ENCODE measurements at places on chromosomes 4 and X.
A peak's percentile ranks its signal among the peaks of the same experiment; 100 is the strongest.

- peak; percentile 56 for DNase-seq
Observed at GRCh38 chr4:139509727-139510410, 46.1 kb downstream of the SETD7 start.

DNA sequence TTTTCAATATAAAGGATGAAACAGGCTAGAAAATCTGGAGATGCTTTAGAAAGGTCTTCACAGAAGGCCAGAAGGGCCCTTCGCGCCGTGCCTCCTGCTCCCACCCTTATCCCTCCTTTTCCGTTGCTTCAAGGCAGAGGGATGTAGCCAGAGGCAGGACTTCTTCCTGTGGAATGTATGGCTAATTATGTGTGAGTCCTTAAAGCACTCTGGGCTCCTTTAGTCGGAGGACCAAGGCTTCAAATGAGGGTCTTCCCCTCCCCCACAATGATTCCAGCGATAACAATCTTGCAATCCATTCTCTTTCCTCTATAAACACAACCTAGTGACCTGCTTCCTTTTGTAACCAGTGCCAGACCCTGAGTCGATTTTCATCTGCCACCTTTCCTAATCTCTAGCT, 103.5 kb downstream of the GPC3 start:
- no peak for DNase-seq

DNA sequence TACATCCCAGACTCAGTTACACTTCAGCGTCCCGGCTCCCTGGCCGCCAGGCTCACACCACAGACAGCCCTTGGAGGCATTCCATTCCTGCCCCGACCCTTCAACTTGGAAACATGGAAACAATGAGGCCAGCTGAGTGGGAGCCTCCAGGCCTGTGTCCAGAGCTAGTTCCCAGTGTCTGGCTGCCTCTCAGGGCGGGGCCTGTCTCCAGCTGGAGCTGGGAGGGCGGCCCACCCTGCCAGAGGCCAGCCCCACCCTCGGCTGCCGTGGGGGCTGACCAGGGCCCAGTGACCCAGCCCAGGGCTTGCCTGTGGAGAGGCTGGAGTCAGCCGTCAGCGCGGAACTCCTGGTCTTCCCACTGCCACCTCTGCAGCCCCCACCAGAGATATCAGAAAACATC, 37.4 kb upstream of the SPON2 start:
- peak; percentile 39 for DNase-seq

DNA sequence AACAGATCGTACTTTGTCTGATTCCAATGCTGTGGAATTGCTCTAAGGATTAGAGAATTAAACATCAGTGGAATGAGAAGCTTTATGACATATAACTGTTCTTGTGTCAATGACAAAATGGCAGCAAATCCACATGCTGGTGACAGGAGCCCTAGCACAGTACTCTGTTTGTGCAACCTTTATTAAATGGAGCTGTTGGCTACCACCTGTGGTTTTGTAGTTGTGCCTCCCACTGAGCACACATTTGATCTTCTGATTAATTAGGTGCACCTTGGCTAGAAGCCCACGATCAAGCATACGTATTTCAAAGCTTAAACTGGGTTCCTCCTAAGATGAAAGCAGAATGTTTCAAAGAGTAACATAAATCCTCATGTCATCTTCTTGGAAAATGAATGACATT, 394.0 kb upstream of the IGFBP7 start:
- no peak for DNase-seq

- DNase-seq, result no peak
Observed at GRCh38 chr4:10040049-10040892, 19.0 kb upstream of the SLC2A9 start.

- DNase-seq, result peak; percentile 5
Observed at GRCh38 chrX:118761939-118762707, 34.7 kb downstream of the IL13RA1 start.

DNA sequence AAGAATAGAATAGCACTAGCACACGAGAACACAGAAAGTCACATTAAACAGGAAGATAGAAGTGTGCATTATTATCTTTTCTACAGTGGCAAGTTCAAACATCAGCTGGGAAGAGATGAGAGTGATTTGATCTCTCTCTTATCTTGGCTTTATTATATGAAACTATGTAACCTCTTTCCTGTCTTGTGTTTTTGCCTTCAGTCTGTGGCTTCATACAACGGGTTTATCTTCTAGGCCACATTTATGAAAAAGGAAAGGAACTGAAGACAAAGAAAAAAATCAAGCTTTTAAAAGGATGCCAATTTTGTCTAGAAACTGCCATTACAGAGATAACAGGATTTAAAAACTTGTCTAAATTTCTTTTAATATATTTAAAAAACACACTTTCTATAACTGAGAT, 983.6 kb downstream of the RPA4 start:
- DNase-seq, result no peak

DNA sequence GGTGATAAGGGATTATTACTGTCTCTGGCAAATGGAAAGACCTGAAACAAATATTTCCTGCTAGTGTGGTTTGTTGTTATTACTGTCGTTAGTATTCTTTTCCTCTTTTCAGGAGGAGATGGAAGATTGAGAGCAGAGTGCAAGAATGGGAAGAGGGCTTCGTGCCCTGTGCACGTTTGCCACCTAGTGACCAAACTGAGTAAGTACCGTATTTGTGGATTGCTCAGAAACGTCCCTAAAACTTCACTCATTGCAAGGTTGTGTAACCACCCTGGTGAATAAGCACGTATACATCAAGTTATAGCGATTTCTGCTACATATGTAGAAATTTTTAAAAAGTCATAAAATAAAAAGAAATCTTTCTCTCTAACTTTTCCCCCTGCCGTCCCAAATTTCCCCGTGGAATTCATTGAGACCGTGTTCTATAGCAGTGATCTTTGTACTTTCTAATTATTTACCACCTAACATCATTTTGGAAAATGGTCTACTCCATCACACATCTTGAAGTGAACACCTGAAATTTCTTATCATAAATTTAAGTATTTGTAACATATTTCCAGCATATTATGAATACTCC, 24.3 kb downstream of the LINC00632 start:
- DNase-seq, result peak; percentile 26
